ENCODE measurements at places on chromosomes 16 and 17.

DNA sequence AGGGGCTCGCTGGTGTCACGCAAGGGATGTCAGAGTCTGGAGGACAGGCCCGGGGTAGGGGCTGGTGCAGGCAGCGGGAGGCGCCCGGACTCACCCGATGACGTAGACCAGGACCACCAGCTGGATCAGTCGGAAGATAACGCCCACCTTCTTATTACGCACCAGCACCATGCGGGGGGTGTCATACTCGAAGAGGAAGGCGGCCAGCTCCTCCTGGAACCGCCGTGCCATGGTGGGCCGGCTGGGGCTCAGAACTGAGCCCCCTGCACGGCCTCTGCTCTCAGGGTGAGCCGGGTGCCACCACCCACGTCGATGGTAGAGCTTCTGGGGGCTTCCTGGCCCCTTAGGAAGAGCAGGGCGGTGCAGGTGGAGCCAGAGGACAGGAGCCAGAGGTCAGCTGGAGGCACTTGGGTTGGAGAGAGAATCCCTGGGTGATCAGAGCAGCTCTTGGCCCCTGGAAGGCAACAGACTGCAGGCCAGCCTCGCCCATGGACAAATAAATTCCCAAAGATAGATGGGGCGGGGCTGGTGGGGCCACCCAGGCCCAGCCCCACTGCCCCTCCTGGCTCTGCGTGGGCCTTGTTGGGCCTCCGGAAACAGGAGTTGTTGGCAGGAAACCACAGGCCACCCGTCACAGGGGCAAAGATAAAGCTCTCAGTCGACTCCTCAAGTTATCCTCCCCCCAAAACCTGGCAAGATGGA lies at the start of gene P2RX1:
Gene P2RX1, minus strand, starts transcription at position 471 of the 702 bp plus-strand sequence. Its CDS starts 240 bp downstream, at position 231.
- DNase-seq, result peak; percentile 28

GRCh38 chr16:8611886-8612600 lies 9.5 kb upstream of the METTL22 start:
- no peak for DNase-seq

GRCh38 chr16:23950898-23951297 lies 115.1 kb downstream of the PRKCB start:
- DNase-seq, result peak; percentile 48

DNA sequence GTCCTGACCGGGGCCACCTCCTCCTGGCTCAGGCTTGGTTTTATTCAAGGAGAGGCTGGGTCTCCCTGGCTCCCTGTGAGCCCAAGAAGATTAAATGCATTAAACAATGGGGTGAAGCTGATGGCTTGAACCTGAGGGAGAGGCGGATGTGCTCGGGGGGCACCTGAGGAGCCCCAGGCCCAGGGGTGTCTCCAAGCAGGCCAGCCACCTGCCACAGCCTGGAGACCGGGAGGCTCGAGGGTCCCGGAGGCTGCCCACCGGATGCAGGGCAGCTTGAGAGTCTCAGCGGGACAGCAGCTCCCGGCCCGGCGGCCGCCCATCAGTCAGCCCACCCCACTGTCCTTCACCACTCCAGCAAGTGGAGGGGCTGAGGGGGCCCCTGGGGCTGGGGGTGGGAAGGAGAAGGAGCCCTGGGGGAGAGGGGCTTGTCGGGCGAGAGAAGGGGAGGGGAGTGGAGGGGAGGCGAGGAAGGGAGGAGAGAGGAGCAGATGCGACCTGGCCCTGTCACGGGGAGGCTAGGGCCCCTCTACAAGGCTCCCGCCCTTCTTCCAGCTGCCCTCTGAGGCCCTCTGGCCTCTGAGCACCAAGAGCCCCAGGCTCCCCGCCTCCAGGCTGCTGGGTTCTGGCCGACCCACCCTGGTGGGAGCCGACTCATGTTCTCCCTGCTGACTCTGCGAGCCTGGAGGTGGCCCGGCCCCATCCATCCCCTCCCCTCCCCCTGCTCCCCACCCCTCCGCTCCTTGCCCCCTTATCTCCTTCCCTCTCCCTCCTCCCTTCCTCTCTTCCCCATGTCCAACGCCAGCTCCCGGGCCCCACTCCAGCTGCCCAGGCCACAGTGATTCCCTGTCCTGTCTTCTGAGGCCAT lies 13.2 kb downstream of the CD7 start:
- DNase-seq, result no peak

- no peak for DNase-seq
Measured at GRCh38 chr16:71780521-71781089, 28.0 kb downstream of the AP1G1 start.

DNA sequence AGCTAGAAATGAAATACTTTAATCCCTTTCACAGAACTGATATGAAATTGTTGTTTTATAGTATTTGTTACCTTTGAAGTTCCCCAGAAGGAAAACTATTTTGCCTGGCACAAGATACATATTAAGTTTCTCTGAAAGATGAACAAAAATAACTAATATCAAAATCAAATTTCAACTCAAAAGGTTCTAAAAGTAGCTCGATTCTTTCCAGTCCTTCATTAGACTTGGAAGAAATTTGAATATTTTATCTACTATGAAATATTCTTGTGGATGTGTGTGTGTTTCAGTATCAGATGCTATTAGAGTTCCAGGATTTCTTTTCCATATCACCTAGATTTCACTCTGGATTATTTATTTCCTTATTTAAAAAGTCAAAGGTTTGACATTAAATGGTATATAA lies 3.6 kb upstream of the AATF start:
- DNase-seq, result no peak

DNA sequence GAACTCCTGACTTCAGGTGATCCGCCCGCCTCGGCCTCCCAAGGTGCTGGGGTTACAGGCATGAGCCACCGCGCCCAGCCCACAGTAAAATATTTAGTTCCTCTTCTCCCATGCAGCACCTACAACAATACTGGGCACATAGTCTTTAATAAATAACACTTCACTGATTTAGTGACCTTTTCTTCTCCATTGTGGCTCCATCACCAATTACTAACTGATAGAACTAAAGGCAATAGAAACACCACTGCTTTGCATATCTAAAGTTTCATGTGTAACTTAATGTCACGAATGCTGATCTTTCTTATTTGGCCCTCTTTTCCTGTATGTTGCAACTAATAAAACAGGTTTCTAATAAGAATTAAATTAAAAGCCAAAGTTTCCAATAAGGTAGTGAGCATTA lies 38.9 kb downstream of the TRIM37 start:
- DNase-seq, result no peak

GRCh38 chr17:20993863-20994778 lies 48.7 kb downstream of the USP22 start:
- no peak for DNase-seq
